ENCODE measurements at places on chromosomes 4 and X.
A peak's percentile ranks its signal among the peaks of the same experiment; 100 is the strongest.

GRCh38 chr4:133565379-133565778 lies 416.3 kb downstream of the PCDH10 start:
- no peak for DNase-seq

GRCh38 chr4:145414841-145415240 lies 66.8 kb upstream of the SMAD1 start:
- no peak for DNase-seq

- DNase-seq, result no peak
These were observed 44.9 kb upstream of the FAM47C start for GRCh38 chrX:36963069-36963808.

DNA sequence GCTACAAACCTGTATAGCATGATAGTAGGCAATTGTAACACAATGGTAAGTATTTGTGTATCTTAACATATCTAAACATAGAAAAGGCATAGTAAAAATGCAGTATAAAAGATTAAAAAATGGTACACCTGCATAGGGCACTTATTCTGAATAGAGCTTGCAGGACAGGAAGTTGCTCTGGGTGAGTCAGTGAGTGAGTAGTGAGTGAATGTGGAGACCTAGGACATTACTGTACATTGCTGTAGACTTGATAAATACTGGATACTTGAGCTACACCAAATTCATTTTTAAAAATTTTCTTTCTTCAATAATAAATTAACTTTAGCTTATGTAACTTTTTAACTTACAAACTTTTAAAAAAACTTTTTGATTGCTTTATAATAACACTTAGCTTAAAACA lies 68.2 kb upstream of the MAML3 start:
- no peak for DNase-seq

- no peak for DNase-seq
These were observed 279.7 kb upstream of the ARX start for GRCh38 chrX:25295466-25295865.

- no peak for DNase-seq
These were observed 143.8 kb downstream of the FBXW7 start for GRCh38 chr4:152392079-152392478.

DNA sequence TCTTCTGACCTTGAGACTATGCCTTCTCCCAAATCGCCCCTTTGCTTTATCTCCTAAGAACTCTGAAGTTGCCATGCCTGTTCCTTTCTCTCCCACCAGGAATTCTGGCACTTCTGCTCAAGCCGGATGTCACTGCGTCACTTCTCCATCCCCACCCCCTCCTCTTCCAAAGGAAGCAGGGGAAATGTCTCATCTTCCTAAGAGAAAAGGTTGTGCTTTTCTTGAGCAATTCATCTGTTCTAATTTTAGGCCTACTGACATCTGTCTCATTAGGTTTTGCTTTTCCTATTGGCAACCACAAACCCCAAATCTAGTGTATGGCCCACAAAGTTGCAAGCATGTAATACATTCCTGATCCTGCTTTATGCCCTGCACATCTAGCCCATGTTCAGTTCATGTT lies 163.1 kb upstream of the PLAC1 start:
- DNase-seq, result no peak

GRCh38 chr4:39621582-39621981 lies 17.1 kb downstream of the SMIM14 start:
- no peak for DNase-seq

DNA sequence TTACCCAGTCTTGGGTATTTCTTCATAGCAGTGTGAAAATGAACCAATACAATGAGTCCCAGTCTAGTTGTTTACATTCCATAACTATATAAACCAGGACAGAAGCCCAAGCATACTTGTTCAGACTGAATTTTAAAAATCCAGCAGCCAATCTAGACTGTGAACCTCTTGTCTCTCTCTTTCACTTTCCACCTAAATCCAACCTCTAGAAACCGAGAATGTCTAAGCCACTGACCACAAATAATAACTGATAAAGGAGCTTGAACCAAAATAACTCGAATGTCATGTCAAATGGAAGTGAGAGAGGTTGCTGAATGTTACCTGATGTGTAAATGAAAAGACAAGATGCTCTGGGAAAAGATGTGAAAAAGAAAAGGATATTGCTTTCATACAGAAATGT lies 544.7 kb downstream of the NLGN4X start:
- DNase-seq, result no peak

GRCh38 chr4:54371173-54371572 lies 142.1 kb downstream of the PDGFRA start:
- no peak for DNase-seq

DNA sequence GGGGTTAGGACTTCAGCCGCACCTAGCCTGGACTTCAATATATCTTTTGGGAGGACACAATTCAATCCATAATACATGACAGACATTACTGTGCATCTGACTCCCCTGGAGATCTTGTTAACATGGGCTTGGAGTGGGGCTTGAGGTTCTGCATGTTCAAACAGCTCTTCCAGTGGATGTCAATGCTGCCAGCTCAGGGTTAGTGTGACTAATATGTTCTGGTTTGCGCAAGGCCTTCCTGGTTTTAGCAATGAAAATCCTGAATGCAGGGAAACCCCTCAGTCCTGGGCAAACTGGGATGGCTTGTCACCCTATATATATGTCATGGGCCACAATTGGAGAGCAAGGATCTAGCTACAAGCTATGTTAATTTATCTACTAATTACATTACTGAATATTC lies 2.7 kb upstream of the TSPAN7 start:
- no peak for DNase-seq

DNA sequence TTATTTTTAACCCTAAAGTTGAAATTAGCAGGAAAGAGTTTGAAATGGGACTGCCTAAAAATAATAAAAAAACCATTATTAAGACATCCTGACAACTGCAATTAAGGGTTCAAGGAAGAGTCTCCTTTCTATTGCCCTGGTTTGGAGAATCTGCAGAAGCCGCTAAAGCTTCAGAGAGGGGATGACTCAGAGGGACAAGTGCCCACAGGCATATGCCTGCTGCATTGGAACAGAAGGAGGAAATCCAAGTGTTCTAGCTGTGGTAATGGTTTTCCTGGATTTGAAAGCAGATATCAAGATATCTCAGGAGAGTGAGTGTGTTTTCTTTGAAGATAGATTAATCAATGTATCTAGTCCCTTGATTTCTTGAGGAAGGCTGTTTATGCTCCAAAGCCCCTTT lies 235.1 kb upstream of the TAPT1 start:
- DNase-seq, result no peak

- DNase-seq, result no peak
These were observed 72.9 kb downstream of the MAOA start for GRCh38 chrX:43728966-43729365.

GRCh38 chr4:3346146-3346545 lies 53.3 kb downstream of the RGS12 start:
- peak; percentile 19 for DNase-seq

DNA sequence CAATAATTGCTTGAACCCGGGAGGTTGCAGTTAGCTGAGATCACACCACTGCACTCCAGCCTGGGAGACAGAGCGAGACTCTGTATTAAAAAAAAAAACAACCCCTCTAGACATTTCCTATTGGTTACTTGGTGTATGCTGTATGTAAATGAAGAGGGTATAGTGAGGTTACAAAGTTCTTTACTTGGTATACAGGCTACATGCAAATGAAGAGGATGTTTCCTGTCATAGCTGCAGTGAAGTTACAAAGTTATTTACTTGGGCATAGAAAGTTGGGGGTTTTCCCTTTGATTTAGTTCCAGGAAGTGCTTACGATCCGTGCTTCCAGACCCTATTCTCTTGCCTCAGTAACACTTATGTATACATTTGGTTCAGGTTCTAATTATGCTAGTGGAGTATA lies 38.4 kb upstream of the CLNK start:
- DNase-seq, result peak; percentile 38

DNA sequence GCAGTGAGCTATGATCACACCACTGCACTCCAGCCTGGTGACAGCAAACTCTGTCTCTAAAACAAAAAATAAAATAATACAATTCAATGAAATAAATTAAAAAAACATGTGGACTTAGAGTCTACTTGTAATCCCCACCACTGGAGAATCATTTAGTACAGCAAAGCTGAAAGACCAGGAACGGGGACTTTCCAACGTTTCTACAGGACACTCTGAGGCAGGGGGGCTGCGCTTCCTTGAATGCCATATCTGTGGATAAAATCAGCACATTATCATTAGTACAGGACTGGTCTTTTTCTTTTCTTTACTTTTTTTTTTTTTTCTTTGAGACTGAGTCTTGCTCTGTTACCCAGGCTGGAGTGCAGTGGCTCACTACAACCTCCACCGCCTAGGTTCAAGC lies 124.8 kb downstream of the MXRA5 start:
- DNase-seq, result no peak

DNA sequence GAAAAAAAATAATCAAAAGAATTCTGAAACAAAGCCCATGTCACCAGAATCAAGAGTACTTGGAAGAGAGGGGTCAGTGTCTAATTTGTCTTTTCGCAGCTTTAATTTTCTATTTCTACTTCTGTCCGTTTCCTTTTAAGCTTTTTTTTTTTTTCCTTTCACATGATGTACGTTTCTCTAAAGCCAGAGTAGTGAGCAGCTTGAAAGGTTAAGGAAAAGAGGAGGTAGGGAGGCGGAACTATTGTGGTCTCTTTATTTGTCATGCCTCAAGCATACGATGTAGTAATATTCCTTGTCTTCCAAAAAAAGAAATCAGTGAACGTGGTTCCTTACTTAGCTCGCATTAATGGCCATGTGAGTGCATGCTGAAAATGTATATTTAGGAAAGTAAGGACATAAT lies 311.5 kb downstream of the TENM3 start:
- DNase-seq, result no peak

DNA sequence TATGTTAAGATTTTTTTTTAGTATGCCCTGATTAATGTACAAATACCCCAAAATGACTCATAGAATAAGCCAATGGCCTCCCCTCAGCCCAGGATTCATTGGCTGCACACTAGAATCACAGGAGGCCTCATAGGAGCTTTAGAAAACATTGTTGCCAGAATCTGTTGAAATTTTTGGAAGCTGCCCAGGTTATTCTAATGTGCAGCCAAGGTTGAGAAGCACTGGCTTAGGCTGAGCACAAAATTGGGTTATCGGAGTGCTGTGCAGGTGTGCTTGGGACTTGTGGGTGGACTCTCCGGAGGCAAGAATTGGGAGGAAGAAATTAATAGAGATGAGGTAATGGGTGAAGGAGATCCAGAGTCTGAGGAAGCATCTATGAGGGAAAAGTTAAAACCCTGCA lies 41.3 kb upstream of the VCX start:
- no peak for DNase-seq

GRCh38 chrX:3962511-3963311 lies 249.3 kb upstream of the PRKX start:
- no peak for DNase-seq

- no peak for DNase-seq
These were observed 78.7 kb downstream of the ALG13 start for GRCh38 chrX:111759686-111760085.

Measured in CD4-positive, alpha-beta T cell (primary cell).